Activated CD4-positive, alpha-beta T cell treated with anti-CD3 and anti-CD28 coated beads, Interleukin-2, amount 10 ng/mL, durations not matched to agents 7 days and 5 days (primary cell): ENCODE measurements at places on chromosomes 5 and 9. TPM values are rescaled to one million over a fixed set of nuclear protein-coding genes. Genes with fewer than 3 reads are reported as not detected.

DNA sequence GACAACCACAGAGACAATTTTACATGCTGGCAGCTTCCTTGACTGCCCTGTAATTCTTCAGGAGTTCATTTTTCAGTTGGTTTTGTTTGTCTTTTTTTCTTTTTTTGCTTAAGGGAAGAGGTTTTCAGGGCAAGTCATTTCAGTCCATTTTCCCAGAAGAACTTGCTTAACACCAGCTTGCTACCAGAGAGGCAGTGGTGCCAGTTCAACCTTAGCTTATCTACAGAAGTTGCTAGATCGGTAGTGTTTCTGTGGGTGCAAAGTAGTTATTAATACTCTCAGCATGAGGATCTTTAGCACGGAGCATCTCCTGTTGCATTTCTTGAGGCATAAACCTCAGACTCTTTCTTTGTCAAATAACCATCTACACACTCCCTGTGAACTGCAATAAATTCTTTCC is 1.1 kb downstream of the SPEF2 start:
- peak overlapping the region; percentile 92 for H3K4me3 ChIP-seq
- peaks cover 46% of the 10 kb centered on the region for H3K4me1 ChIP-seq
- DNase-seq = no peak
- peak overlapping the region; percentile 96 for H3K27ac ChIP-seq

DNA sequence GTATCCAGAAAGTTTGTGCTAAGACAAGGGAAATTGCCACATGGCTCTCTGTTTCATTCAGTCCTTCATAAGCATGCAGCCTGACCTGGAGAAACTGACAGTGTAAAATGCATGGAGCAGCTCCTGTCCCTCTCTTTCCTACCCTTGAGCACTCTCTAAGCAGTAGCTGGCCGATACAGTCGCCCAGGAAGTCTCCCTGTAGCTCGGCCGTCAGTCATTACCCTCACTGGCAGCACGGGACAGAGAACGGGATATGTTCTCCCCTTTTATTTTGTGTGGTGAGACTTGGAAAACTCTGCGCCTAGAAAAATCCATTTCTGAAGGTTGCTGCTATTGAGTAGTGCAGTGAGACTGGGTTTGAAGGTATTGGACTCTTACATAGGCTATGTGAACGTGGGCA is 56.8 kb upstream of the KCNMB1 start:
- H3K36me3 ChIP-seq = no peaks in the 10 kb centered on the region
- H3K4me1 ChIP-seq = no peaks in the 10 kb centered on the region
- no peak overlapping the region for H3K27ac ChIP-seq

- peaks cover 21% of the 10 kb centered on the region for H3K4me1 ChIP-seq
- peak; percentile 81 for DNase-seq
- H3K4me3 ChIP-seq = peak overlapping the region; percentile 92
- H3K36me3 ChIP-seq = peaks cover 3% of the 10 kb centered on the region
- peak overlapping the region; percentile 67 for H3K27ac ChIP-seq
- H3K27me3 ChIP-seq = peaks cover 17% of the 10 kb centered on the region
These were observed 1.3 kb upstream of the PHPT1 start for GRCh38 chr9:136847826-136848392.

GRCh38 chr5:38692781-38693527 is 136.5 kb upstream of the LIFR start:
- no peak overlapping the region for H3K4me3 ChIP-seq
- H3K36me3 ChIP-seq = no peaks in the 10 kb centered on the region
- H3K4me1 ChIP-seq = no peaks in the 10 kb centered on the region
- H3K27ac ChIP-seq = no peak overlapping the region
- DNase-seq = no peak

The HTR1A gene
- not detected for total RNA-seq

DNA sequence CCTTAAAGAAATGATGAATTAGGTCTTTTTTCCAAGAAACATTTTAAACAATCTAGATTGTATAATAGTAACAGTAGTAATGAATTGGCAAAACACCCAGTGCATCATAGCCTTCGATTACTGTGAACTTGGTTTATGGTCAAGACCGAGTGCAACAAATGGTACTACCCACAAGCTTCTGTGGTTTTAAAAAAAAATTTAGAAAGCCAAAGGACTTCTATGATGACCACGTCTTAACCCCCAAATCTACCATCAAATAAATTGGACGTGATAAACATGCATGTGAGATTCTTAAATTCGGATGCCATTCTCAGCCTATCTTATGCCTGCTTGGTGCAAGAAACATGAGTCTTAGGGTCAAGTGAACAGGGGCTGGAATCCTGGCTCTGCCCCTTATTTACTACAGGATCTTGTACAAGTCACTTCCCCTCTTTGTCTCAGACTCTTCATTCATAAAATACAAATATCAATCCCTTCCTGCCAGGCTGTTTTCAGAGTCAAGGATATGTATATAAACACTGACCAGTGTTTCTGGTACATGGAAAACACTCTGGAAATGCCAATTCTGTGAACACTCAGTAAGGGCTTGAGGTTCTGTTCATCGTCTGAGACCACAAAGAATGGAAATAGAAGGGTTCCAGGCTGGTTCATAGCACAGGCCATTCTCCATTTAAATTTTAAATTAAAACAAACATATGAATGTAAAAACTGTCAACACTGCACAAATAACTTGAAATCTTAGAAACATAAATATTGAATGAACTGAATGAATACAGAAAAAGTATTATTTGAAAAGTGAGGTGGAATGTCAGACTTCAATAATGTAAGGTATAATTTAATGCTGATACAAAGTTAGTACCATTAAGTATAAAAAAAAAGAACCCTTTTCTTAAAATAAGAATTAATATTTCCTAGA is 107.8 kb downstream of the NR6A1 start:
- H3K27ac ChIP-seq = no peak overlapping the region
- H3K36me3 ChIP-seq = no peaks in the 10 kb centered on the region
- H3K4me3 ChIP-seq = no peak overlapping the region
- H3K27me3 ChIP-seq = peaks cover 11% of the 10 kb centered on the region
- no peak for DNase-seq

The C8G gene
- 0.85 TPM for total RNA-seq

GRCh38 chr9:120892748-120893610 is 16.0 kb upstream of the PHF19 start:
- peaks cover 21% of the 10 kb centered on the region for H3K36me3 ChIP-seq
- H3K27ac ChIP-seq = peak overlapping the region; percentile 99
- peak overlapping the region; percentile 62 for H3K4me3 ChIP-seq
- no peaks in the 10 kb centered on the region for H3K27me3 ChIP-seq
- DNase-seq = peak; percentile 77

The TMEM267 gene
- 14.5 TPM for total RNA-seq

The RFESD gene
- 6.2 TPM for total RNA-seq

The GPX8 gene
- not detected for total RNA-seq

GRCh38 chr5:123950701-123951581 is 439.0 kb downstream of the CSNK1G3 start:
- H3K4me1 ChIP-seq = no peaks in the 10 kb centered on the region
- no peak overlapping the region for H3K4me3 ChIP-seq
- no peaks in the 10 kb centered on the region for H3K36me3 ChIP-seq
- H3K27me3 ChIP-seq = no peaks in the 10 kb centered on the region

- no peaks in the 10 kb centered on the region for H3K36me3 ChIP-seq
- peaks cover 33% of the 10 kb centered on the region for H3K4me1 ChIP-seq
- peak overlapping the region; percentile 84 for H3K4me3 ChIP-seq
- peaks cover 26% of the 10 kb centered on the region for H3K27me3 ChIP-seq
- no peak overlapping the region for H3K27ac ChIP-seq
These were observed 1.9 kb downstream of the PCSK5 start for GRCh38 chr9:75892216-75892911.

GRCh38 chr5:79849061-79849460 is 142.0 kb downstream of the MTX3 start:
- no peak overlapping the region for H3K4me3 ChIP-seq
- no peak for DNase-seq
- H3K27me3 ChIP-seq = peaks cover 9% of the 10 kb centered on the region
- H3K4me1 ChIP-seq = peaks cover 26% of the 10 kb centered on the region
